Naive thymus-derived CD4-positive, alpha-beta T cell (primary cell): ENCODE measurements at places on chromosomes 1 and 21.

- no peak for DNase-seq
These were observed 2.9 kb upstream of the RBBP5 start for GRCh38 chr1:205124726-205125125.

DNA sequence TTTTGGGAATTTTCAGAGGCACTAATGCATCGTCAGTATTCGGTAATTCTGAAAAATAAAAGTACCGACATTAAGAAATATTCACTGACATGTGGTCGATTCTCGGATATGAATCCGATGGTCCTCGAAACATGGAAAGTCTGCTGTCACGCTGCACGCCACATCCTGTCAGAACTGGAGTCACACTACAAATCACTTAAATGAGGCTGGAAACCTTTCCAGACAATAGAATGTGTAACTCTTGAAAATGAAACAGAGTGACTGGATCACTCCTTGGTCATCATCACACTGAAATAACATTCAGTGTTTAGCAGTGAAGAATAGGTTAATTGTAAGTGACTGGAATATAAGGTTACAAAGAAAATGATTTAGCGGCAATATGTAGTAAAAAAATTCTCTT lies 620.1 kb upstream of the ADAMTS5 start:
- no peak for DNase-seq

DNA sequence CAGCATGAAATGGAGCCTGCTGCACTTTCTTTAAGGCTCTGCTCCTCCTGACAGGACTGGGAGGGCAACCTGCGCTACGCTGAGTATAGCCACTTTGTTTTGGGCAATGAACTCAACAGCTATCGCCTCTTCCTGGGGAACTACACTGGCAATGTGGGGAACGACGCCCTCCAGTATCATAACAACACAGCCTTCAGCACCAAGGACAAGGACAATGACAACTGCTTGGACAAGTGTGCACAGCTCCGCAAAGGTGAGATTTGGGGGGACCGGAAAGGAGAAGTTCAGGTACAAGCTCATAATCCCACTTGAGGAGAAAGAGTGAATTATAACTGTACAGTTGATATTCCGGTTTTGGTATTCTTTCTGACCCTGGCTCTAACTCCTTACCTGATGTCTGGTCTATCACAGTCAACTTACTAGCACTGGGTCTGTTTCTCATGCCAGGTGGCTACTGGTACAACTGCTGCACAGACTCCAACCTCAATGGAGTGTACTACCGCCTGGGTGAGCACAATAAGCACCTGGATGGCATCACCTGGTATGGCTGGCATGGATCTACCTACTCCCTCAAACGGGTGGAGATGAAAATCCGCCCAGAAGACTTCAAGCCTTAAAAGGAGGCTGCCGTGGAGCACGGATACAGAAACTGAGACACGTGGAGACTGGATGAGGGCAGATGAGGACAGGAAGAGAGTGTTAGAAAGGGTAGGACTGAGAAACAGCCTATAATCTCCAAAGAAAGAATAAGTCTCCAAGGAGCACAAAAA lies 5.4 kb downstream of the ANGPTL7 start:
- no peak for DNase-seq

GRCh38 chr1:246921481-246921880 lies 10.3 kb downstream of the AHCTF1 start:
- DNase-seq: no peak

- DNase-seq: no peak
These were observed 46.2 kb downstream of the TRABD2B start for GRCh38 chr1:47951026-47951425.

GRCh38 chr1:87393445-87394085 lies 64.9 kb downstream of the LMO4 start:
- no peak for DNase-seq
